Stimulated activated naive B cell treated with anti-CD40 and anti-IgM and Interleukin-4, amounts not matched to agents 10 μg/mL and 1 μg/mL and 100 μg/mL, for 72 hours (primary cell): ENCODE measurements at places on chromosomes 5 and 9.

GRCh38 chr5:37308793-37309192, 59.6 kb upstream of the CPLANE1 start:
- no peak for DNase-seq

GRCh38 chr5:40616781-40617180, 62.9 kb upstream of the PTGER4 start:
- no peak for DNase-seq

DNA sequence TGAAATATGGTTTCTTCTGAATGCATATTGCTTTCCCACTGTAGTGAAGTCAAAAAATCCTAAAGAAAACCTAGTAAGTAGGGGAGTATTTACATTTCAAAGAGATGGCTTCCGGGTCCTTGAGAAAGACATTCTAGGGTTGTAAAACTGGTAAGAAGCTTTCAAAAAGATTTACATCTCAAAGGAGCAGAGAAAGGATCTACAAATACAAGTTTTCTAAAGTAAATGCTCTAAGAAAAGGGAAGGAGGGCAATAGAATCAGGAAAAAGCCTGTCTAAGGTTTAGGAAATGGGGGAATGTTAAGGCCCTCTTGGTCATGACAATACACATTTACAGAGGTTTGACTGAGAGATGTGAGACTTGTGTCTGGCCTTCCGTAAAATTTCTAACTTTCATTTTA, 16.7 kb upstream of the TRPC7 start:
- no peak for DNase-seq

DNA sequence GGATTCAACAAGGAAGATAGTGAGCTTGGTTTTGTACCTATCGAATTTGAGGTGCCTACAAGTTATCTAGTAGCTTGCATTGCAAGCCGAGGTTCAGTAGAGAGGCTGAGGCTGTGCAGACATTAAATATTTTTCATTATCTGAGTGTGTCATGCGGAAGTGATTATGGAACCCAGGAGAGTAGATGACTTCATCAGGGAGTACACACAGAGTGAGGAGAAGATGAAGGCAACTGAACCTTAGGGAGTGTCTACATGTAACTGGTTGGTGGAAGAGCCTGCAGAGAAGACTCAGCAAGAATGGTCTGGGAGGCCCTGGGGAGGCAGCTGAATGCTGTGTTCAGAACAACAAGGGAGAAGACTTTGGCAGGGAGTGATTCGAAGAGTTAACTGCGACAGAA, 393.9 kb downstream of the ARHGEF28 start:
- no peak for DNase-seq

DNA sequence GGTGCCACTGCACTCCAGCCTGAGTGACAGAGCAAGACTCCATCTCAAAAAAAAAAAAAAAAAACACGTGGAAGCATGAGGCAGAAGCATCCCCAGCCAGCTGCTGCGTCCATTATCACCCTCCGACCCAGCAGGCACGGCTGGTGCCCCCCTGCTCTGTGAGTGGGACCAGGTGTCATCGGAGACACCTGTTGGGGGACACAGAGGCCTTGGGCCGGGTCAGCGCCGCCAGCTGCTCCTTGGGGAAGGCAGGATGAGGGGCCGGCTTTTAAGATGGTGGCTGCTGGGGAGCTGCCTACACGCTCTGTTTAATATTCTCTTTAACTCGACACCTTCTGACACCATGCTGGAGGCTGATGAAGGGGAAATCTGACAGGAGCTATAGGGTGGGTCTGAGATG, 80.2 kb upstream of the RUFY1 start:
- no peak for DNase-seq

GRCh38 chr9:137240318-137240840, 708 bp upstream of the TUBB4B start:
- DNase-seq: no peak
